ENCODE measurements at places on chromosomes 1 and 21. TPM values are rescaled to one million over a fixed set of nuclear protein-coding genes. Genes with fewer than 3 reads are reported as not detected.

DNA sequence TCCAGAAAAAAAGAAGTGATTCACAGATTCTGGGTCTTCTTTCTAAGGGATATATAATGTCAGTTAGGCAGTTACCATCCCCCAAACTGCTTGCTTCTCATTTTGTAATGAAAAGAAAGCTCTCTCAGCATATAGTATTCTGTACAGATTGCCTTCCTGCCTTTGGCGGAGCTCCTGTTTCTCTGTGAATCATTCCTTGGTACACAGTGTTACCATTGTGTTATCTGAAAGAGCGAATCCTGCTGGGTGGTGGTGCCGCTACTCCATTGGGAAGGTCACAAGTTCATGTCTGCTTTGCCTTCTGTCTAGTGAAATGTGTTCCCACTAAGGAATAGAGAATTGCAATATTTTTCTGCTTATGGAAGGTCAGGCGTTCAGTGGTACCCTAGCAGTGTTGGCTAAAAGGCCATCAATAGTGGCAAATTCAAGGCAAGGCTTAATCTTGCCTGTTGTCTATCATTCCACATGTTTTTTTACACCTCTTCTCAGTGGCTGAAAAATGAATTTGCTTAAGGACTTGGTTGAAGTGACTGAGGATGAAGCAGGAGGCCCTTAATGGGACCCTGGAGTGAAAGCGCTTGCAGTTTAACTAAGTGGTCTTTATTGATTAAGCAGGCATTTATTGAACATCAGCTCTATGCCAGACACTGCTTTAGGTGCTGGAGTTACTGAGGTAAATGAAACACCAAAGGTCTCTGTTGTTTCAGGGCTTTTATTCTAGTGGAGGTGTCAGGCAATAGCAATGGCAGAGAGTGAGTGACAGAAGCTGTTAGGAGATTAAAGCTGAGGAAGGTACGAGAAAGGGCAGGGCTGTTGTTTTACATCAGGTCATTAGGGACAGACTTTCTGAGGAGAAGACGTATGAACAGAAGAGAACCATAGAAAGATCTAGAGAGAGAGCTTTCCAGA, 186.7 kb downstream of the PDE4B start:
- DNase-seq, result peak; percentile 23

The PTPRC gene
- total RNA-seq, result 0.14 TPM

The CLCA1 gene
- not detected for total RNA-seq

The NUP210L gene
- 0.02 TPM for total RNA-seq

- no peak for DNase-seq
These were observed 251.0 kb downstream of the PTPRU start for GRCh38 chr1:29487291-29487690.

The FMO5 gene
- total RNA-seq, result 0.37 TPM

DNA sequence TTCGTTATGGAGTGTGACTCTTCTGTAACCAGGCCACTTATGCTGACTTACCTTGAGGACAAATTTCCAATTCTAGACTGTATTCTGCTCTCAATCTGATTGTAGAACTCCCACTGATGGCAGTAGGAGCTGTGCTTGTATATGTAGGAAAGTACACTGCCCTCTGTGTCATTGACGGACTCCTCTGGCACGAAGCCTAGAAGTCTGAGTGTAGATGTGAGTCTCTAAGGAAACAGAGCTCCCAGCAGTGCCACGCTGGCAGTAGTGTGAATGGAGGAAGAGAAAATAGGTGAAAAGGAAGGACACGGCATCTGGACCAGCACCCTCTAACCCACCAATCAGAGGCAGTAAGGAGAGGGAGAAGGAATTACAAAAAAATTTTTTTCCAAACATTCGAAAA, 130.4 kb upstream of the ADGRL2 start:
- DNase-seq, result peak; percentile 71

The AKNAD1 gene
- total RNA-seq, result not detected

The CHIA gene
- total RNA-seq, result not detected

The IFNGR2 gene
- 92.0 TPM for total RNA-seq

GRCh38 chr1:160625725-160626498, 20.9 kb downstream of the SLAMF1 start:
- DNase-seq, result no peak
